NCI-H774 (cell line): ENCODE measurements at places on chromosomes 12 and 14.

- no peak for DNase-seq
These were observed 10.7 kb downstream of the VDR start for GRCh38 chr12:47894068-47894467.

DNA sequence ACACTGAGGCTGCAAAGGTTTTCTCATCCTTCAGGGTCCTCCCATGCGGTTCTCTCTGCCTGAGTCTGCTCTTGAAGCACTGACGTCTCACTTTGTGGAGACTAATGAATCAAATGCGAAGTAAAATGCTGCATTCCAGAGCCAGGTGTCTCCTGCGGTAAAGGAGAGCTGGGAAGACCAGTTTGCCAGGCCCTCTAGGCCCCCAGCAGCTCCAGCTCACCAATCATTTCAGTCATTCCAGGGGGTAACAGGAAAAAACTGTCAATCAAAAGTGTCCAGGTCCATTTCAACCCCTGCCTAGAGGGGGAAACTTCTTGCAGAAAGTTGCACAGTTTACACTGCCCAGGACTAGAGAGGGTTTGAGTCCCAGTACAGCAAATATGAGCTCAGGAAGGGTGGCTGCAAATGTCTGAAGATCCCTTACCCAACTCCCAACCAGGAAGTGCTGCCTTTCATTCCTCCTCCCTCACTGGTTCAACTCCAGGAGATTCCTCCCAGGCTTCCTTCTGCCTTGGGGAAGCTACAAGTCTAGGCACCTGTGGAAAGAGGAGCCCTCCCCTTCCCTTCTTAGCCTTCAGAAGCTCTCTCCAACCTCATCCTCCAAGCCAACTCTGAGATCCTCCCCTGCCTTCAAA lies 2.7 kb upstream of the NXPH4 start:
- no peak for DNase-seq

GRCh38 chr12:54201001-54201794 lies 12.4 kb upstream of the SMUG1 start:
- DNase-seq = peak; percentile 63

DNA sequence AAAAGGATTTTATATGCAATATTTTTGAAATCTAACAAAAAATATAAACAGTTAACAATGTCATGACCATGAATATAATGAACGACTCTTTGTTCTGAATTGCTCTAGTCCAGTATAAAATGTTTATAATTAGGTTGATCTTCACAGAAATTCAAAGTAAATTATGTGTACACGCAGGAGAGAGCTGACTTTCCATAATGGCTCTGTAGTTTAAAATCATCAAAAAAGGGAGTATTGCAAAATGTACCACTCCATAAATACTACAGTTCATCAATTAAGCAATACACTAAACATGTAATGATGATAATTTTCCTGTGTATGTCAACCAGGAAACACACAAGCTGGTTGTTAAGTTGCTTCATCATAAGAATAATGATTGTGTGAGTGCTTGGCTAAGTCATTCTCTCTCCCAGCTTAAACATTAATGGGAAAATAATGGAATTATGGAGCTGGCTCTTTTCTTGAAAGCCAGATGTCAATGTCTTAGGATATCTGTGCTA lies 189.5 kb upstream of the PLEKHG7 start:
- DNase-seq = no peak

GRCh38 chr12:104566244-104566993 lies 109.7 kb downstream of the CHST11 start:
- DNase-seq = no peak

DNA sequence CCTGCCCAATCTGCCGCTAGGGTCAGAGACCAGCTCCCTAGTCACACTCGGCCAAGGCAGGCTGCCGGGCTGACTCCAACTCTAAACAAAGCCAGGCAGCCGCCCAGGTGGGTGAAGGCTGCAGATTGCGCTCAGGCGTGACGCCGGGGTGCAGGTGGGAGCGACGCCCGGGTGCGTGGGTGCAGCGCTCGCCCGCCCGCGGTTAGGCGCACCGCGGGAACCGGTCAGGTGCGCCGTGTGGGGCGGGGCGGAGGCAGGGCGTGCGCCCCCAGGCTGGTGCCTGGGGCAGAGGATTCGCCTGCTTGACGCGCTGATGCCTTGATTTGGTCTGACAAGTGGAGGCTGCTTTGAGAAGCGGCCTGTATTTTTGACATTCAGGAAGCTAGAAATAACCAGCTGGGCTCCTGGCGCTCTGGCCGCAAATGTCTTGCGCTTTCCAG lies 126.7 kb upstream of the HIF1A start:
- no peak for DNase-seq

DNA sequence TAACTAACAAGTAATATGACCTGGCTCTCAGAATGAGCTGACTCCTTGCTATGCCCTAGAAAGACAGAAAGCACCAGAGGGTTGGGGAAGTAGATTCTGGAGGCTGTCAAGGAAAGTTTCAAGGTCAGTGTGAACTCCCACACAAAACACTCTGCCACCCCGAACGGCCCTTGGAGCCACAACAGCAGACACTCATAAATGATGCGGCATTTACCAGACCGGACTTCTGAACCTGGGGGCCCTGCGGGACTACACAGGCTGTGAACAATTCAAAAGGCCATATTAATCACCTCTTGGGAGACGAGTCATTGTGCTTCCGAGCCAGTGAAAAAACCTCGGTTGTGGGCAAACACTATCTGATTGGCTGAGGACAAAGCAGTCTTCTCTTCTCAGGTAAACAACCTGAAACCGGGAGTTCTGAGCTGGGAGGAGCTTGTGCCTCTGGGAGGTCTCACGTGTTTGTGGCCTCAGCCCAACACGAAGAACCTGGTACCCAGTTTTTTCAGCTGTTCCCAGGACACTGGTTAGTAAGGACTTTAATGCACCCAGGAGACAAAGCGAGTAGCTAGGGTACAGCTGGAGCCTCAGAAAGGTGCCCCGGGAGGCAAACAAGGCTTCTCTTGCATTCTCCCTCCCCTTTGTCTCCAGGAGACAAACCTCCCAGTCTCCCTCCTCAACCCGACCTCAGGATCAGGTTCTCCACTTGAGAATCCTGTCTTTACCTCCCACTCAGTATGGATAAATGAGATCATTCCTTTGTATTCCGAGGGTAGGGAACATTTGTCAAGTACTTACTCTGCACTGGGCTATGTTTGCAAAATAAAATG lies 35.3 kb downstream of the VWF start:
- DNase-seq = peak; percentile 40

- peak; percentile 12 for DNase-seq
These were observed 128.4 kb downstream of the RPAP3 start for GRCh38 chr12:47577206-47577989.

DNA sequence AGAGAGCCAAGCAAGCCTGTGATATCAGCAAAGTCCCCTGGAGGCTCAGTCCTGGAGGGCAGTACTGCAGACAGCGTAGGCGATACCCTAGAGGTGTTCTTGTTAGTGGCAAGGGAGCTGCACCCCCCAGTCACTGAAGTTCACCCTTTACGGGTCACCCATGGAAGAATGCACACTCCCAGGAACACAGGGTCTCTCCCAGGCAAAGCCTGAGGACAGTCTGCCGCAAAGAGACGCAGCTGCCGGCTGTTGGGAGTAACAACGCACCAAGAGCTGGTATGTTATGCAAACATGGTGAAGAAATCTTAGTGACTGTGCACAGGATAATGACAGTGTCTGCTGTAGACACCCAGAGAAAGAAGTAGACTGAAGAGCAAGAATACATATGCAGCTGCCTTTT lies 43.5 kb upstream of the NOS1 start:
- DNase-seq = no peak

- no peak for DNase-seq
These were observed 17.9 kb upstream of the TC2N start for GRCh38 chr14:91885113-91885712.

- DNase-seq = no peak
These were observed 44.1 kb downstream of the VWF start for GRCh38 chr12:6080149-6081045.

DNA sequence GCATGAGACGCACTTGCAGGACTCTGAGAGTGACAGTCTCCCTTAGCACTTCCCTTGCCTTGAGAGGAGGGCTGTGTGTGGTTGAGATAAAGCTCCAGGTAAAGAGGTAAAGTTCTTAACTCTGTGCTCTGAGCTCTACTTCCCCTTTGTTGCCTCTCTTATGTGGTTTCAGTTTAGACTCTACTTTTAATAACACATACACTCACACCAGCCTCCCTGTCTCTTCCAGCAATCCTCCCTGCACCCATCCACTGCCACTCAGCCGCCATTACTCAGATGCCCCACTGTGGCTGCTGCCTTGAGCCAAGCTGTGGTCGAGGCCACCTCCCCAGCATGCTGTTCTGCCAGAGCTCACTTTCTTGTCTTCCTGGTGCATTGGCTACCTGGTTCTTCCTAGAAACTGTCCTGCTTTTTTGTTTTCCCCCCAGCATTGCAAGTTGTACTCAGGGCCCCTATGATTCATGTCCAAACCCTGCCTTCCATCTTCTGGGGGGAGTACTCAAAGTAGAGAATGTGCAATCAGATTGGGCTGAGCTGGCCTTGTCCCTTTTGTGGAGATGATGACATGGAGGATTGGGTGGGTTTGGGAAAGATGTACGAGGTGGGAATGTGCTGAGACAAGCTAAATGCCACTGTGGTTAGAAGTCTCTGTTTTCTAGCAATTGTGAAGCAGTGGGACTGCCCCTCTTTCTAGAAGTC lies 115.5 kb upstream of the PARP11 start:
- DNase-seq = no peak

DNA sequence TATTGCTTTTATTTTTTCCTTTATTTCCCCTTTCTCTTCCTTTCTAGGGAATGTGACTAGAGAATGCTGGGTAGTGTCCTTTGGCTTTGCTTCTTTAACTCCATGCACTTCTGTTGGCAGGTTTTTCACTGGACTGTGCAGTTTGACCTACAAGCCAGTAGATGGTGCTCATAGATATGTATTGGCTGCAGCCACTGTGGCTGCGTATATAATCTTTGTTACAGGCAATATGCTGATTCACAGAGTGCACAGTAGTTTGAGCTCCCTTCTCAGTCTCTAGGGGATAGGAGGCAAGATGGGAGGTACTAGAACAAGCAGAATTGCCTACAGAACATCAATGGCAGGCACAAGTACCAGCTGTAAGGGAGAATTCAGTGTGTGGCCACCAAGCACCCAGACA lies 503.5 kb downstream of the LRFN5 start:
- no peak for DNase-seq

DNA sequence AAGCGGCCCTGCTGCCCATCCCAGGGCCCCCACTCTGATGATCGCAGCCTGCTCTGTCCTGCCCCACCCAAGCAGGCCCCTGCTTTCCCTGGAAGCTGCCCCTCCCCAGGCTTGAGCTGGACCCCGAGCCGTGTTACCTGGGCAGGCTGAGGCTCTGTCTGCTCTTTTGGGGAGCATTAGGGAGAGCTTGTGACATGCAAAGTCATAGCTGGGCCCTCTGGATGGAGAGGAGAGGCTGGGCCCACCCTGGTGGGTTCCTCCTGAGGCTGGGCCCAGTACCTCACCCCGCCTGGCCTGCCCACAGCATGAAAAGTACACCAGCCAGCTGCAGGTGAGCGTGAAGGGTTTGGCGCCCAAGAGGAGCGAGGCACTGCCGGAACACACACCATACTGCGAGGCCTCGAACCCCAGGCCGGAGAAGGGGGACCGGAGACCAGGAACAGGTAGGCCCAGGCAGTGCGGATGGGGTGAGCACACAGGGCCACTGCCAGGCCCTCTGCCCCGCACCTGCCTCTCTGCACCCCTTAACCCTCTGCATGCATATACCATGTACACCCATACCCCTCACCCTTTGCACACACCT lies 15.0 kb downstream of the CEP170B start:
- no peak for DNase-seq

DNA sequence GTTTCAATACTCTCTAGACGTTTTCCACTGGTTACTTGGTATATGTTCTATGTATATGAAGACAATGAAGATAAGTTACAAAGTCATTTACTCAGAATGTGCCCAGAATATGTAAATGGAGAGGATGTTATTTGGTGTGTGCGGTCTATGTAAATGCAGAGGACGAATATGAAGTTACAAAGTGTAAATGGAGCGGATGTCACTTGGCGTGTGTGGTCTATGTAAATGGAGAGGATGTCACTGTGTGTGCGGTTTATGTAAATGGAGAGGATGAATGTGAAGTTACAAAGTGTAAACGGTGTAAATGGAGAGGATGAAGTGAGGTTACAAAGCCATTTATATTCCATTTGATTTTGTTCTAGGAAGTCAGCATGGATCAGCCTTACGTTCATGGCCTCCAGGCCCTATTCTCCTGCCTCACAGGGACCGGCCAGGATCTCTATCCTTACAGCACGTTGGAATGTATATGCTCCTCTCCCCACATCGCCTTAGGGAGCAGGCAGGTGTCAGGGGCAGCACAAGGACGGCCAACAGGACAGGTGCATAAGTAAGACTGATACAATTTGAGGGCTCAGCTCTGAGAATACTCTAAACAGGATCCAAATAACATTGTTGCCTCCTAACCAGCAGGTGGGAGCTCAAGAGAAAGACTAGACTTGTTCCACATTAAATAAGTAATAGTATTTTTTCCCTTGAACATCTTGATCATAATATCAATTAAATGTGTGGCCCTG lies 42.4 kb downstream of the GLRX5 start:
- no peak for DNase-seq

DNA sequence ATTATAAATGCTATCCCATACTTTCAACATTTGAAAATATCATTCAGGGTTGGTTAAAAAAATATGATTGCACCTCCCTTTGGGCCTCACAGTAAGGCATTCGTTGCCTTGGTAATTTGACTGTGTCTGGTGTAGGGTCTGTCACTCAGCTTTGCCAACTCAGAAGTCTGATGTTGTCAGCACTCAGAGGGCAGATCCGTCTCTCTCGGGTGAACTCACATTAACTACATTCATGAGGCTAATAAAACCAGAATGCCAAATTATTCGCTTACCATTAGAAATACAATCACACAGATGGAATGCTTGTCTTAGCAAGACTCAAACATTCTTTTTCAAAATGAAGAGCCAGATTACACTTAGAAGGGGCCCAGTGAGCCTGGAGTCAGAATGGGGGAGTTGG lies 53.0 kb downstream of the NPAS3 start:
- no peak for DNase-seq
